ENCODE measurements at places on chromosomes 6 and 20.

DNA sequence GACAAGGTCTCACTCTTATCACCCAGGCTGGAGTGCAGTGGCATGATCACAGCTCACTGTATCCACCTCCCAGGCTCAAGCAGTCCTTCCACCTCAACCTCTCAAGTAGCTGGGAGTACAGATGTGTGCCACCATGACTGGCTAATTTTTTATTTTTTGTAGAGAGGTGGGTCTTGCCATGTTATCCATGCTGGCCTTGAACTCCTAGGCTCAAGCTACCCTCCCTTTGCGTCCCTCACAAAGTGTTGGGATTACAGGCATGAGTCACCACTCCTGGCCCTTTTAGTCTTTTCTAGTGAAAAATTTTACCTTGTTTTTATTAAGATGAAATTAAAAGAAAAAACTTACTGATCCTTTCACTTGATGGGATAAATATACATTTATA, 17.2 kb downstream of the CDC5L start:
- DNase-seq, result no peak

DNA sequence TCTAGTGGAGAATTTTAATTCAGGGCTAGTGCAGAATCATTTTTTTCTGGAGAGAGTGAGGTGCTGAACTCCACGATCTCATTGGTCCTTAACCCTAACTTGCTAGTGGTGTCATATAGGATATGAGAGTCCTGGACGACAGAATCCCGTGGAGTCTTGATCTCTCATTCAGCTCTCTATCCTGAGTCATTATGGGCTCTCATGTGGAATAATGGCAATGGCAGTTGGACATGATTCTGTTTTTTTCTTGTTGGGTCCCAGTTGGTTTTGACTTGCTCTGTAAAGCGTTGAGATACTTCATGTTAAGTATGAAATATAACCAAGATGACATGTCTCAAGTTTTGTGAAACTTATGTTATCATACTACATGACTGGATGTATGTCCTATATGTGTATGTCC, 6.3 kb upstream of the RNF144B start:
- no peak for DNase-seq

DNA sequence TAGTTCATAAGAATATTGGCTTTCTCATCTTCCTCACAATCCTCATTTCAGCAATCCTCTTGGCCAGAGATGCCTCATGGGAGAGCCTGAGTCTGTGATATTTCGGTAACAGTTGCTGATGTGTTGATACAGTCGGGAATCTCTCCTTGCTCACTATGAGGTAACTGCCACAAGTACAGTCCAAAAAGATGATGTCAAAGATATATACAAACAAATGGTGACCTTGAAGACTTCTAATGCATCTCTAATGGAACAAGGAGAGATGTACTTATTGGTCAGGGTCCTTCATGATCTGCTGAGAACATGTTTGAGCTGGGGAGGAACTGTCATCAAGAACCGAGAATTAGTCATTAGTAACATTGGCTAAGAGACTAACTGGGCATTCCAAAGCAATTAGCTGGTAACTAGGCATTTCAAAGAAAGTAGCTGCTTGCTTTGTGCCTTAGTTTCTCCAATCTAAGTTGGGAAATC, 56.1 kb downstream of the FILIP1 start:
- DNase-seq, result no peak

DNA sequence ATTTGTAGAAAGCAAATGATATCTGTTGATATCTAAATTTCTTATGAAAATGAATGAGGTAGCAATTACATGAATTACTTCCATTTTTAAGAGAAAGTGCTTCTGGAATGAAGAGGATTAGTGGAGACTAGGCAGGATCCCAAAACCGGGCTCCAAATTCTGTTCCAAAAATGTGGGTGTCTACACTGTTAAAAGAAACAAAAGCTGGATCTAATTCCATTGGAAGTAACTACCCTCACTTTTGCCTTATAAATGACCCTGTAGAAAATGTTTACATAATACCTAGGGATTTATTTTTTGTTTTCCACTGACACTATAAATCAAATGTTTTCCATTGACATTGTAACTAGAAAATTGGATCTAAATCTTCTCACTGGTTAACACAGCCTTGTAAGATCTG, 454.9 kb upstream of the JARID2 start:
- no peak for DNase-seq

DNA sequence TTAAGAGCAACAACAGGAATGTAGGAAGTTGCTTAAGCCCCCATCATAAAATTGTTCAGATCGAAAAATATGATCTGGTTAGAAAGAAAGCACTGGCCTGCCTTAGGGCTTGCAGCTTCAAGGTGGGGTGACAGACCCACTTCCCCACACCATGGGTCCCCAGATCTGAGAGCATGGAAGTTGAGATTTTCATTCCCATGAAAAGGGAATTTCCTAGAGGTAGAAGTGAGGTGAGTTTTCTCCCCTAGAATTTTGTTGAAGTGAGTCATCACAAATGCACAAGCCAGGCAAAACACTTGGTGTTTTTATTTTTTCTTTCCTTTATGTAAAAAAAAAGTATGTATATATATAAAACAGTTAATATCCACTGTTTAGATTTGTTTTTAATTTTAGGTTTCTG, 213.6 kb upstream of the SUPT3H start:
- DNase-seq, result no peak
